ENCODE measurements at places on chromosomes 1 and 21.
A peak's percentile ranks its signal among the peaks of the same experiment; 100 is the strongest.

- no peak for DNase-seq
Measured at GRCh38 chr1:53826367-53826766, 11.7 kb downstream of the NDC1 start.

DNA sequence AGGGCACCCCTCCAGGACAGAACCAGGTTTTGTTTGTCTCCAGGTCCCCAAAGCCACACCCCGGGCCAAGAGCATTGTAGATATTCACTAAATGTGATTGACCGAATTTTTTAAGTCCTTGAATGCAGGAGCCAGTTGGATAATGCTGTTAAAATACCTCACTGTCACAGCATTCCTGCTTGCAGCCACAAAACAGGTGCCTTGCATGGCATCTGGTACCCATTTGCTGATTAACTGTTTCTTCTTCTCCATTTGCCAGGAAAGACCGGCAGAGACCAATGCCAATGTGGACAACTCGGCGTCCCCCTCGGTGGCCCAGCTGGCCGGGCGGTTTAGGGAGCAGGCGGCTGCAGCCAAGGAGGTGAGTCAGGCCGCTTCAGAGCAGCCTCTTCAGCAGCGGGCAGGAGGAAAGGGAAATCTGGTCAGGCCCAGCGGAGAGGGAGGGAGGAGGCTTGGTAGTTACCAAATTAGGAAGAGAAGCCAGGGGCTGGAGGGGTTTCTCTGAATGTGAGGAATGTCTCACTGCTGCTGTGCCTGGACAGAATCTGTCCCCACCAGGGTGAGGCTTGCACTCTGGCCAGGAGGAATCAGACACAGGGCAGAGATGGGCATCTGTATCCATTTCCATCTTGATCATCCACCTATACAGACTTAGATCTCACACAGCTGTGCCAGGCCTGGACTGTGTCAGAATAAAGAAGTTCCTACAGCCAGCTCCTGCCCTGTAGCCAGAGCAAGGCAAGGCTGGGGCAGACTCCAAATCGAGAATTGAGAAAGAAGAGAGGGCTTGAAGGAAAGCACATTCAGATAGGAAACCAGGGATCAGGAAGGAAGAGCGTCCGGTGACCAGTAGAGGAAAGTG is 37.9 kb upstream of the MPZL1 start:
- no peak for DNase-seq

DNA sequence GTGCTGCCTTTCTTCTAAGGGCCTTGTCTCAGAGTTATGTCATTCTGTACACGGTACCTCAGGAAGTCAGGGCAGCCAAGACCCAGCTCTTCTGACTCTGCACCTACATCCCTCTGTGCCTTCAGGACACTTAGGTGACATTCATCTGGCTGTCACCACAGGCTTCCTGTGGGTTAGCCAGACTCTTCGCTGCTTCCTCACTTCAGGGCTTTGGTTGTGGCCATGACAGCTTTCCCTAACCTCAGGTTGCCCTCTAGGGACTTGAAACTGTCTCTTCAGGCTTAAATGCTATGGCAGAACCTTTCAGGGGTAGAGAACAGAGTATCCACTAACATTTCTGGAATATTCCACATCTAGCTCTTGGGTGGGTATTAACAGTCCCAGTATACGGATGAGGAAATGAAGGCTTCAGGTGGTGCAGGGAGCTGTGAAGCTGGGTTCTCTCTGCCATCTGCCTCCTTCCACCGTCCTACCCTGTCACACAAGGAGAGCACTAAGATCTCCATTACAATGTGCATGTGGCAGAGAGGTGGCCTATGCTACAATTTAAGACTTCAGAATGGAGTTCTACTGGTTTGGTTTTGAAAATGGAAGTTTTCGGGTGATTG is 9.9 kb downstream of the TSSK3 start:
- no peak for DNase-seq

- no peak for DNase-seq
Measured at GRCh38 chr1:92820551-92820950, 11.3 kb upstream of the RPL5 start.

DNA sequence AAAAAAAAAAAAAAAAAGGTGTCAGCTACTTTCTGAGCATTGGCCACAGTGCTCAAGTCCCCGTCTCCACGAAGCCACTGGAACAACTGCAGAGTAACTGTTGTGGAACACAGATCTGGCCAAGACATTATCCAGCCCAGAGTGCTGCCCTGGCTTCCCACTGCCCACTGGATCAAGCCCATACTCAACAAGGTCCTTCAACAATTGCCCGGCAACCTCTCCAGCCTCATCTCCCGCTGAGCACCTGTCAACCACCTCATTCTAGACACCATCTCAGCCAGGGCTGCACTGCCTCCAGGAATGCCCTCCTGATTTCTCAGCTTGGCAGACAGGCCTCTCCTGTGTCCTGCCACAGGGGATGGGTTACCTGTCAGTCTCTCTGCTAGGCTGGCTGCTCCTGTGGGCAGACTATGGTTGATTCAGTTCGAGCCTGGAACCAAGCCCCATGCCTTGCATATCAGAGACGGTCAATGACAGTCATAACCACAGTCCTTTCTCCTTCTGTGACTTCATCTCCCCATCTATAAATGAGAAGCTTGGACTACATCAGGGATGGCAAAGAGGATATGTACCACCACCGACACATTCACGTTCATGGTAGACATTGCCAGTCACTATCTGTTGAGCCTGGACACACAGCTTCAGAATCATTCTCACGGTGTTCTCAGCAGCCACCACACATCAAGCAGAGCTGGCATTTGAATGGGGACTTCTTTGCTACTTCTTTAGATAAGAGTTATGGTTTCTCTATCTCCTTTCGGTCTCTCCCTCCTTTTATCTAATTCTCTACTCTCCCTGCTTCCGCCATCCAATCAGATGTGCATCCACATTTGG is 76.9 kb downstream of the MRPL37 start:
- no peak for DNase-seq

DNA sequence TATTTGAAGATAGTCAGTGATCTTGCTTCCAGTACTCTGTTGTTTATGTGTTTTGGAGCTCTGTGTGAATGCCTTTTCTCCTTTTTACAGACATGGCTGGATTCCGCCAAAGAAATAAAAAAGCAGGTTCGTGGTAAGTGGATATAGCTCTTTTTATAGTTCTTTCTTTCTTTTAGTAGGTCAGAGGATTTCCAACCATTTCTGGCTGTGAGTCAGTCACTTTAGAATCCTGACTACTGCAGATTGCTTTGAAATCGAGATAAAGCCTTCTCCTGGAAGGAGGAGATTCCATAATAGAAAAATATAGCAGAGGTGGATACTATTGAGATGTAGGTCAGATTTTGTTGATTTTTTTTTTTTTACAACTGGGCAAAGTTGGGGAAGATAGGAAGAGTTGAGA is 97.4 kb downstream of the EPB41 start:
- no peak for DNase-seq

- DNase-seq = no peak
Measured at GRCh38 chr1:28046716-28047115, 41.7 kb downstream of the EYA3 start.

DNA sequence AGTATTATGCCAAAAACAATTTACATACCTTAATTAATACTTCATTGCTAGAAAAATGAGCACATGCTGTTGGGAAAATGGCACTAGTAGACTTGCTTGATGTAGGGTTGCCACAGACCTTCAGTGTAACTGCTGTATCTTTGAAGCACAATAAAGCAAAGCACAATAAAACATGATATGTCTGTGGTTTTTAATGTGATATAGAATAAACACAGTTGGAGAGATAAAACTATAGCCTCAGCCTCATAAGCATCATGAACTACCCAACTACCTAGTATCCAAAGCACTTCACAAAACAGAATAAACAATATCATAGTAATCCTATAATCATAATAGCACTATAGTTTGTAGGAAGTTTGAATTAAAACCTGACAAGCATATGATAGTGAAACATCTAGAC is 143.5 kb downstream of the SYT14 start:
- no peak for DNase-seq

GRCh38 chr1:224377676-224378006 is 21.0 kb downstream of the CNIH4 start:
- peak; percentile 80 for DNase-seq

GRCh38 chr21:29258626-29259338 is 39.9 kb upstream of the BACH1 start:
- peak; percentile 85 for DNase-seq

DNA sequence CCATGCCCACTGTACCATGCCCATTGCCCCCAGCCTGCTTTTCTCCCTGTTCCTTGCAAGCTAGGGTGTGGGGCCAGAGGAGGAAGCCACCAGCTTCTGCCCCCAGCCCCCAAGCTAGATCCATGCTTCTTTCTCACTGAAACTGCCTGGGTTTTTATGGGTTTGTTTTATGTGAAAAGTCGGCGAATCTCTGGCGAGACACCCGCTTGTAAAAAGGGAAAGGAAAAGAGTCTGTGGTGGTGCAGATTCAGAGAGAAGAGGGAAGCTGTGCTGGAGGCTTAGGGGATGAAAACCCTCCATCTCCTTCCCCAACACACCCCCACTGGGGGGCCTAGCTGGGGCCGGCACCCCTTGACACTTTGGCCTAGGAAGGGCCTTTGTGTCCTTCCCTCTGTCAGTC is 26.2 kb downstream of the GRHL3 start:
- DNase-seq = no peak

DNA sequence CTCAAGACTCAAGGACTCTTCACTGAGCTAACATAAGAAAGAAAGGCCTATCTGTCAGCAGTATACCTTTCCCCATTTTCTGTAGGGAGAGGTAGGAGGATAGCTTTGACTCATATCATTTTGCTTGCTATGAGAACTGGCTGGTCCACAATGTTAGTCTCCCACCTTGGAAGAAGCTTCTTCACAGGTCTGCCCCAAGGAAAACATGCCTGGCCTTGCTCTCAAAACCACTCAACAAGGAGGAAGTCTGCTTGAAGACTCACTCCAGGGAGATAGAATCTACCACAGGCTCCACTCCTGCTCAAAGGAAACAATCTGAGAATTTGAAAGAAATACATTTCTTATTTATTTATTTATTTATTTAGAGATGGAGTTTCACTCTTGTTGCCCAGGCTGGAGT is 29.5 kb upstream of the LAMC1 start:
- DNase-seq = no peak

All from renal cortical epithelial cell (primary cell).